ENCODE measurements at places on chromosomes 4 and X.
A peak's percentile ranks its signal among the peaks of the same experiment; 100 is the strongest.

DNA sequence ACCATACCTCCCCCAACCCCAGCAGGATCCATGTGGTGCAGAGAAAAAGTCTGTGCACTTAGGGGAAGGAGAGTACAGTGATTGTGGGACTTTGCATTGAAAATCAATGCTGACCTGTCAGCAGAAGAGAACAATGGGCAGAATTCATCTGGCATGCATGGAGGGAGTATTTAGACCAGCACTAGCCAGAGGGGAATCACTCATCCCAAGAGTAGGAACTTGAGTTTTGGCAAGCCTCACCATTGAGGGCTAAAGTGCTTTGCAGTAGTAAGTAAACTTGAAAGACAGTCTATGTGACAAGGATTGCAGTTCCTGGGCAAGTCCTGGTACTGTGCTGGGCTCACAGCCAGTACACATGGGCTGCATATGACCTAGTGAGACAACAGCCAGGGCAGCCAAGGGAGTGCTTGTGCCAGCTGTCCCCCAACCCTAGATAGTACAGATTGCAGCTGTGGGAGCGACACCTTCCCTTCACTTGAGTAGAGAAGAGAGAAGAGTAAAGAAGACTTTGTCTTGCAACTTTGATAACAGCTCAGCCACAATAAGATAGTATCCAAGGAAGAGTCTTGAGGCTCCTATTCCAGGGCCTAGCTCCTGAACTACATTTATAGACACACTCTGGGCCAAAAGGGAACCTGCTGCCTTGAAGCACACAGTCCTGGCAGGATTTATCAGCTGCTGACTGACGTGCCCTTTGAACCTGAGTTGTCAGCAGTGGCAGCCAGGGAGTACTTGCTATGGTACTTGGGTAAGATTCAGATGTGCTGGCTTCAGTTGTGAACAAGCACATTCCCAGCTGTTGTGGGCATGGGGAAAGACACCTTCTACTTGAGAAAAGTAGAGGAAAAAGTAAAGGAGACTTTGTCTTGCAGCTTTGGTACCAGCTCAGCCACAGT, 48.7 kb downstream of the HDX start:
- DNase-seq, result no peak

DNA sequence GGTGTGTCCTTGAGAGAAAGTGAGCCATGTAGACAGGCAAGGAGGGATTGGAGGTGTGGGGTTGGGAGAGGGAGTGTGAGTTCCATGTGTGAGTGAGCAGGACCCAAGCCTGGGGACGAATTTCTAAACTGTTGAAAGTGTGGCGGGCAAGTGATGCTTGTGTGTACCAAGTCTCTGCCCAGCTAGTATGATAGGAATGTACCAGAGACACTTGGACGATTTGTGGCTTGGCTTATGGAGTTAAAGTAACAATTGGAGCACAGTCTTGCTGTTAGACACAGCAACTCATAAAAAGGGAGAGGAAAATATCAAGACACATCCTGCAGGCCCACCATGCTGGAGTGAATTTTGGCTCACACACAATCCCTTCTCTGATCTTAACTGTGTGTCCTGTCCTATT, 8.5 kb downstream of the PTTG2 start:
- DNase-seq, result no peak

- no peak for DNase-seq
These were observed 7.0 kb downstream of the PALLD start for GRCh38 chr4:168503652-168504362.

GRCh38 chr4:25790024-25790423, 72.8 kb downstream of the SEL1L3 start:
- DNase-seq, result no peak

DNA sequence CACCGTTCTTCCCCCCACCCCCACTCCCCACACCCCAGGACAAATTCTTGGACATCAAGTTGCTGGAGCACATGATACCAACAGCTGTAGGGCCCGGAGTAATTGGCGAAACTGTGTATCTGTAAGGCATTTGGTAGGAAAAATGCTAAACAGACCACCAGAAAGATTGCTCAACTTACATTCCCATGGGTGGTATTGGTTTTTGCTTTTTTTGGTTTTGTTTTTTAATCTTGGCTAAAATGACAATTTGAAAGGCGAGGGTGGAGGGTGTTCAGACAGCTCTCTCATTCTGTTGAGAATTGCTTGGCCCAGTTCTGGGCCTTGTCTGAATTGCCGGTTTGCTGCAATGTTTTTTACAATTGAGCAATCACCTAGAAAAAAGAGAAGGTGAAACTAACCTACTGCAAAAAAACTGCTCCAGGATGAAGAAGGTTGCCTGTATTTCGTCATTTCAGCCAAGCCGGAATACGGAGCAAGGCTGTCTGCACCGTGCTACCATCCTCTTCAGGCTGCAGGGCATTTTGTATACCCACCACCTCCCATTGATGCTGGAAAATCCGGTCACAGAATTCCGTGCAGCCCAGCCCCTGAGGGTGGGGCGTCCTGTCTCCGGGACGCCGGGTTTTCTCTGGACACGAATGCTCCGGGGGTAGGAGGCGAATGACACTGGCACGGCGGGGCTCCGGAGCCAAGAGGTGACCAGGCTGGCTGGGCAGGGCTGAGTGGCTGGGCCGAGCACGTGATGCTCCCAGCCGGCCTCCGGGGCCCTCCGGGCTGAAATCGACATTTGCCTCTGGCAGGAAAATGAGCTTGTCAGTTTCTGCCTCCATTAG, at the start of gene CLCN4:
CLCN4 (plus strand) TSS at position 777 of the 833 bp plus-strand sequence. CDS start 28,058 bp downstream, outside the sequence.
- peak; percentile 59 for DNase-seq

GRCh38 chrX:18692541-18692940, 14.9 kb upstream of the PPEF1 start:
- no peak for DNase-seq

GRCh38 chr4:42302348-42302747, 94.9 kb upstream of the SHISA3 start:
- DNase-seq, result peak; percentile 37

DNA sequence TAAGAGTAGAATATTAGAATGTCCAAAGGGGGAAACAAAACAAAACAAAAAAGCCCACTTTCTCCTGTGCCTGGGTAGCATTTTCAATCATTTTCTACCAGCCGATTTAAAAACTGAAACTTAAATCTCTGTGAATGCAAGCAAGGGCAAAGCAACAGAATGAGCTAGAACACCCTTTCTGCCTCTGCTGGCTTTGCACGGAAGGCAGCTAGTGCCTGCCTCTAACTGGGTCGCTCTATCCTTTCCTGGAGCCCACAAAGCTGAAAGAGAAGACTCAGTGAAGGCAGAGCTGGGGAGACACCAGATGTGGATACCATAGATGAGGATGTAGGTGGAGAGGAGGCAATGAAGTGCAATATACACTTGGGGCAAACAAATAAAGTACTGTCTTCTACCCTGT, 248.9 kb upstream of the TTC29 start:
- no peak for DNase-seq

GRCh38 chr4:37905533-37906169, 14.8 kb downstream of the TBC1D1 start:
- no peak for DNase-seq

DNA sequence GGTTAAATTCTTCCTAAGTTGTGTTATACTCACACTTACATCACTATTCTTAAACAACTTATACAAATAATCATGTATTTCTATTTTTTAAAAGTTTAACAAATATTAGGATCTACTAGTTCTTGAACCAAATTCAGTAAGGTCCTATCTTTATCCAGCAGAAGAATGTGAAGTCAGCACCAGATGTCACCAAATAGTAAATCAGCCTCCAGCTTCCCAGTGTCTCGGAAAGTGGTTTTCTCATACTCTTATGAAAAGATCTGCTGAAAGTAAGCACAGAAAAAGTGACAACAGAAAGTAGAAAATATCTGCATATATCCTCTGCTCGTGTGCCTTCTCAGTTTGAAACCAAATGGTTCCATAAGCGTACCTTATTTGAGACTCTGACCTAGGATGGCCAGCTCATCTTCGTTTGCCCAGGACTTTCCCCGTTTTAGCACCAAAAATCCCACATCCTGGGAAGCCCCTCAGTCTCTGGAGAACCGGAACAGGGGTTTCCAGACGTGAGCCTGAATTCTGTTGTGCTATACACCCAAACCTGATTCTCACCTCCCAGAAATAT, 98.0 kb upstream of the DCLK2 start:
- no peak for DNase-seq

DNA sequence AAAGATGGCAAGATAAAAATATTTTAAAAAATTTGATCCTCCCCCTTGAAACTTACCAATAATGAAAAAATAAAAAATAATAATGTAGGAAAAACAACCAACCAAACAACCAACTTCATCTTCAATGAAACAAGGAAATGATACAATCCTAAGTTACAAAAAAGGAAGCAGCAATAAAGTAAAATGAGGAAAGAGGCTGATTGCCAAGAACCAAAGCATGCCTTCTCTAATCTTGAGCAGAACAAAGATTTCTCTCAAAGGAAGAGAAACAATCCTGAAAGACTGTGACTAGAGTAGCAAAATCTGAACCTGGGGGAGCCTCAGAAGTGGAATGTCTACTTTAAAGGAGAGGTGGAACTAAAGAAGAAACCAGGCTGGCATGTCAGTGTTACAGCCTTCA, 10.9 kb upstream of the WDFY3 start:
- DNase-seq, result no peak

DNA sequence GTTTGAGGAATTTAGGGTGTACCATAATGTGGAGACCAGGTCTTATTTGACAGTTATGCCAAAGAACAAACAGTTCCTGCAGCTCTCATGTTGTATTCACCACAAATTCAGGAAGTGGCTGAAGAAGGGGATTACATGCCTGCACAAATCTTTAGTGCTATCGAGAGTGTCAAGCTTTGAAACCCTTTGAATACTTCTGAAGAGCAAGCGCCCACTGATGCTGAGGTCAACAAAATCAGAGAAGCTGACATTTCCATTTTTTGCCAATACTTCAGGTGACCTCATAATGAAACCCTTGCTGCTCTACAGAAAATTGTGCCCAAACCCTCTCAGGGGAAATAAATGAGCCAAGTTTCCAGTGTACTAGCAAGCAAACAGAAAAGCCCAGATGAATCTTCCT, 28.4 kb downstream of the PAK3 start:
- DNase-seq, result no peak

GRCh38 chrX:362351-362750, 24.4 kb downstream of the PPP2R3B start:
- no peak for DNase-seq

GRCh38 chr4:15906020-15906443, 32.5 kb downstream of the FGFBP1 start:
- DNase-seq, result no peak

DNA sequence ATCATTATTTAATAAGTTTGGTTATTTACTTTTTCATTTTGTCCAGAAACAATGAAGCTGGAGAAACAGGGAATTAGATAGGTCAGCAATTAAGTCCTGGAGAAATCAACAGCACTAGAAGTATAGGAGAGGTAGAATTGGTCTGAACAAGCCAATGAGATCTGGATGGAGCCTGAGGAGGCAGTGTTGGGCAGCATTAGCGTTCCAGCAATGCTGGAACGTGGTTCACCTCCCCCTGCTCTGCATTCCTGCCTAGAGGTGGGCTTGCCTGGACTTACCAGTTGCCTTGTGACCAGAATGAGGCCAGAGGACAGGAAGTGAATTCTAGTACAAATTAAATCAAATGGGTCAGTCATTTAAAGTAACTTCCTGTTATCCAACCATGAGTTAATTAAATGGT, 4.6 kb downstream of the RASSF6 start:
- DNase-seq, result no peak

GRCh38 chrX:153812220-153812619, 17.8 kb downstream of the SSR4 start:
- no peak for DNase-seq

GRCh38 chrX:10533696-10534365, 86.6 kb downstream of the MID1 start:
- DNase-seq, result no peak

GRCh38 chrX:30364229-30364628, 55.0 kb upstream of the NR0B1 start:
- no peak for DNase-seq

DNA sequence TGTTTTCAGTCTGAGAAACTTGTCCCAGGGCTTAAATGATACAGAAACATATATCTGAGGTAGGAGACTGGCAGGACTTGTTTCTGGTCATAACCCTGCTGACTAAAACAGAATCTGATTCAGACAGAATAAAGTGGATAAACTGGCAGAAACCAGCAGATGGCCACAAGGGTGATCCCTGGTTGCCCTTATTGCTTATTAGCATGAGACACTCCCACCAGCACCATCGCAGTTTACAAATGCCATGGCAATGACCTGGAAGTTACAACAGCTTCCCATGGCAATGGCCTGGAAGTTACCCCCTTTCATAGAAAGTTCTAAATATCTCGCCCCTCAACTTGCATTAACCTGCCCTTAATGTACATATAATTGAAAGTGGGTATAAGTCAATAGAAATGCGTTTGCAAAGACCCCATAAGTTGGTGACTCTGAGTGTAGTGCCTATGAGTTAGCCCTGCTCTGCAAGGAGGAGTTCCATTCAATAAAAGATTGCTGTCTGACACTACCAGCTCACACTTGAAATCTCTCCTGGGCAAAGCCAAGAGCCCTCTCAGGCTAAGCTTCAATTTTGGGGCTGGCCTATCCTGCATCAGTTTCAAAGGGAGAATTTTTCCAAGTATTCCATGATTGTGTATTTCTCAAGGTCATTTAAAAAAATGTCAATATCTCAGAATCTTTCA, 52.9 kb upstream of the PAGE5 start:
- no peak for DNase-seq

DNA sequence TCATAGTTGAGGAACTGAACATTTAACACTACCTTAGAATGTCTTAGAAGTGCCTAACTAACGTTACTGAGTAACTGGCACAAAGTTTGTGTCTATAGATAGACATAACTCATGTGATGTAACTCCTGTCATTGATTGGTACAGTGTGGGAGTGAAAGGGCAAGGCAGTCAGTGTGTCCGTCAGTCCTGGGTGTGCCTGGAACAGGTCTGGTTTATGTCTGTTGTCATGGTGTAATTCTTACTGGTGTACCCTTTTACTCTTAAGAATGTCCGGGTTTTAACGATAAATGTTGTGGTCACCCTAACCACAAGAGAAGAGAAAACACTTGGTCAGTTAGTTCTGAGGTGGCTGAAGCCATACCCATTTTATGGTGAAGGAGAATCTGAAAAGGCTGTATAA, 93.1 kb upstream of the ESX1 start:
- no peak for DNase-seq

GRCh38 chr4:144181391-144181790, 40.9 kb upstream of the GYPA start:
- DNase-seq, result no peak
